Spleen (tissue), 13 donors: ENCODE measurements at places on chromosomes 2 and 18.

DNA sequence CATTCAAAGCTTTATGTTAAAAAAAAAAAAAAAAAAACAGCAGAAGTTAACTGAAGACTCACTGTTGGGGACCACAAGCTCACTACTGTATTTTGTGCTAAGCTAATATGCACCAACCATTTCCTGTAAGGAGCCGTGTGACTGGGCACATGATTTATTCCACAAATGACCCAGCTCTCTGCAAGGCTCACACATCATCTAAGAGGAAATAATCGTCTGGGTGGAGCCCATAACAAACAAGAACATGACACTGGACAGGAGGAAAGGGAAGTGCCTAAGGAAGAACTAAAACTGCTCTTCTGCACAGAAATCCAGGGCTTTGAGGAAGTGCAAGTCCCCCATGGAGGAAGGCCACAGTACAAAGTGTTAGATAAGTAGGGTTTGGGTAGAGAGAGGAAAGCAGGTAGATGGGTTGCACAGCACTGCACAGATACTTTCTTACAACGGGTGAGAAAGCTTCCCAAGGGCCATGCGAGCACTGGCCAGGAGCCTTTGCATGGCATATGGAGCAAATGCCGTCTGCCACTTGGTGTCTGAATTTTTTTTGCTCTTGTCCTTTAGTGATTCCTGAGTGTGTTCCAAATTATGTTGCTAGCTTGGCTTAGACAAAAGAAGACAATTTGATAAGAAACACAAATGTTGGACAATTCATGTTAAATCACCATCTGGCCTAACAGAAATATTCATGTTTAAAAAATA lies 24.4 kb downstream of the NFE2L2 start:
- H3K36me3 ChIP-seq = peaks cover 13% of the 10 kb centered on the region
- H3K27ac ChIP-seq = peak overlapping the region; percentile 88
- peaks cover 100% of the 10 kb centered on the region for H3K4me1 ChIP-seq
- H3K4me3 ChIP-seq = peak overlapping the region; percentile 56
- no peaks in the 10 kb centered on the region for H3K27me3 ChIP-seq

GRCh38 chr2:98350411-98350810 lies 4.2 kb downstream of the CNGA3 start:
- peaks cover 34% of the 10 kb centered on the region for H3K27me3 ChIP-seq
- no peak for DNase-seq
- peaks cover 8% of the 10 kb centered on the region for H3K4me1 ChIP-seq
- H3K27ac ChIP-seq = no peak overlapping the region

GRCh38 chr2:85589181-85589580 lies 5.0 kb downstream of the VAMP5 start:
- H3K36me3 ChIP-seq = no peaks in the 10 kb centered on the region
- H3K4me3 ChIP-seq = no peak overlapping the region
- H3K27ac ChIP-seq = no peak overlapping the region
- DNase-seq = no peak

GRCh38 chr18:48940854-48941611 lies 9.7 kb downstream of the SMAD7 start:
- no peaks in the 10 kb centered on the region for H3K27me3 ChIP-seq
- H3K36me3 ChIP-seq = no peaks in the 10 kb centered on the region
- peak overlapping the region; percentile 20 for H3K4me3 ChIP-seq
- H3K27ac ChIP-seq = peak overlapping the region; percentile 81

- no peaks in the 10 kb centered on the region for H3K36me3 ChIP-seq
- no peak for DNase-seq
- H3K4me3 ChIP-seq = no peak overlapping the region
- no peaks in the 10 kb centered on the region for H3K27me3 ChIP-seq
- H3K27ac ChIP-seq = peak overlapping the region; percentile 79
- peaks cover 29% of the 10 kb centered on the region for H3K4me1 ChIP-seq
Measured at GRCh38 chr2:102082571-102083392, 59.8 kb upstream of the IL1R1 start.

GRCh38 chr18:13039806-13040205 lies 48.6 kb downstream of the CEP192 start:
- no peaks in the 10 kb centered on the region for H3K27me3 ChIP-seq
- H3K36me3 ChIP-seq = peaks cover 82% of the 10 kb centered on the region
- no peak overlapping the region for H3K27ac ChIP-seq

- H3K36me3 ChIP-seq = no peaks in the 10 kb centered on the region
- DNase-seq = no peak
- no peak overlapping the region for H3K4me3 ChIP-seq
- no peaks in the 10 kb centered on the region for H3K27me3 ChIP-seq
- no peaks in the 10 kb centered on the region for H3K4me1 ChIP-seq
- H3K27ac ChIP-seq = no peak overlapping the region
Measured at GRCh38 chr2:112772322-112772721, 7.9 kb upstream of the CKAP2L start.

DNA sequence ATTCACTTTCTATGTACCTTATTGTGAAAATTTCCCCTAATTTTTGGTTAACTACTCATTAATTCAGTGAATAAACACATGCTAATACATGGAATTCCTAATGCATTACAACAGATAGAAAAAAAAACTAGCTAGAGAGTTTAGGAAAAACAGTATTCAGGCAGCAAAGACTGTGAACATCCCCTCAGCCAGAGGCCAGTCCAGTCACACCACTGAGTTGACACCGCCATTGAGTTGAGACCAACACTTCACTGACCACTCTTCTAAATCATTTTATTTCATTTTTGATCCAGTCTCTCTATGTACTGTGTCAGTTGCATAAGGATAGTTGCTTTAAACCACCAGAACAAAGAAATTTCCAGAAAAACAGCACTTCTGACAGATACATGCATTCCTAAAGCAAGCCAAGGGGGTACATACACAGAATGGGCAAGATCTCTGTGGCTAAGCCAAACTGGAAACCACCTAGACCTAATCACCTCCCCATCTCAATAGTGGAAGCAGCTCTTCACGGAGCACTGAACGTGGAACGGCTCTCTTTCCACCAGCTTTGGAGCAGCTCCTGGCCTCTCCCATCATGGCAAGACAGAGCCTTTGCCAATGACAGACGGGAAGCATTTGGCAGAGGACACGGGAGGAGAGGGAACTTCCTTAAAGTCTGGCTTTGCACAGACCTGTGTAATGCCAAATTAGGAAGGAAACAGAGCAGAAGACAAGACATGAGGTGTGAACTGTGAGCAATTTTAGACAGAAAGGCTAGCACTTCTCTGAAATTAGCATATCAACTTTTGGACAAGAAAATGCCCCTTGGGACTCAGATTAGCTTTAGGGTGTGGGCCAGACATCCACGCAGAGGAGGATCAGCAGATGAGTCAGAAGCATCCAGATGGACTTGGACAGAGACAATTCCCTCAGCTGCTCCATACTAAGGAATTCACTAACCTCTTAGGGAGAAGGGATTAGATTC lies 36.4 kb downstream of the CACNB4 start:
- H3K4me1 ChIP-seq = no peaks in the 10 kb centered on the region
- no peaks in the 10 kb centered on the region for H3K36me3 ChIP-seq
- no peak overlapping the region for H3K4me3 ChIP-seq

- H3K4me1 ChIP-seq = no peaks in the 10 kb centered on the region
- no peak overlapping the region for H3K27ac ChIP-seq
- no peak for DNase-seq
- H3K4me3 ChIP-seq = no peak overlapping the region
Measured at GRCh38 chr18:1252534-1252933, 347.9 kb downstream of the ADCYAP1 start.

DNA sequence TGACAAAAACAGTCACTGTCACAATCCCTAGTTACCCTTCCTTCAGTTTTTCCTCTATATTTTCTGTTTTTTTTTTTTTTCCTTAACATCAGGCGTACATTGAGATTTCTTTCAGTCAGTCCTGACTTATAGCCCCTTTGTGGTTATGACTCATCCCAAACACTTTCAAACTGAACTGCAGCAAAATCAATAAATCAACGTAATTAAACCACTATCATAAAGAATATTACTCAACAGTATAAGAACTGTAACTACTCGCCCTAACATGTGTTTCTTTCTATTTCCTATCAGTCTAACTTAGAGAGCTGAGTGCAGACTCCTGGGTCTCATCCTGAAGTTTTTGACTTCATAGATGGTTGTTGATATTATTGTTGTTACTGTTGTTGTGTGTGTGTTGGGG lies 523.5 kb downstream of the LRRTM4 start:
- H3K4me1 ChIP-seq = no peaks in the 10 kb centered on the region
- no peak overlapping the region for H3K4me3 ChIP-seq
- H3K27me3 ChIP-seq = no peaks in the 10 kb centered on the region
- DNase-seq = no peak
- no peak overlapping the region for H3K27ac ChIP-seq
- no peaks in the 10 kb centered on the region for H3K36me3 ChIP-seq

GRCh38 chr18:41265047-41265446 lies 690.0 kb upstream of the PIK3C3 start:
- H3K27ac ChIP-seq = no peak overlapping the region
- H3K4me1 ChIP-seq = no peaks in the 10 kb centered on the region
- no peaks in the 10 kb centered on the region for H3K27me3 ChIP-seq
- no peaks in the 10 kb centered on the region for H3K36me3 ChIP-seq
- H3K4me3 ChIP-seq = no peak overlapping the region

GRCh38 chr2:201406077-201406662 lies 45.1 kb downstream of the TRAK2 start:
- no peaks in the 10 kb centered on the region for H3K27me3 ChIP-seq
- H3K4me1 ChIP-seq = peaks cover 28% of the 10 kb centered on the region
- no peak overlapping the region for H3K27ac ChIP-seq
- DNase-seq = no peak
- H3K4me3 ChIP-seq = no peak overlapping the region

- H3K27me3 ChIP-seq = no peaks in the 10 kb centered on the region
- DNase-seq = no peak
- H3K36me3 ChIP-seq = peaks cover 85% of the 10 kb centered on the region
Measured at GRCh38 chr2:113716291-113716690, 40.2 kb downstream of the SLC35F5 start.

DNA sequence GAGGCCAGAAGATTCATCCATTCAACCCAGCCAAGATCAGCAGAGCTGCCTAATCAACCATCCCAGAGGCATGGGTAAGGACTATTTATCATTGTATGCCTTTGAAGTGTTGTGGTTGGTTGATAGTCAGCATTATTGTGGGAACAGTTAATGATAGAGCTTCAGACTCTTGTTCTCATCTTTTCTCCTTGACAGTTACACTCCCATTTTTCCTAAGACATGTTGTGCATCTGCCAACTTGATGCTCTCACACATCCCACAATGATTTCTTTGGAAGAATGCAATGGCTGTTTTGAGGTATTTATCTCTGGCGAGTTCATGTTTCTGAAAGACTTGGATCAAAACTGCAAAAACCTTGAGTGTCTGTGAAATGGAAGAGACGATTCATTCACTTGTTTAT lies 55.4 kb downstream of the FASTKD2 start:
- H3K36me3 ChIP-seq = no peaks in the 10 kb centered on the region
- no peaks in the 10 kb centered on the region for H3K4me1 ChIP-seq
- DNase-seq = no peak

- H3K4me3 ChIP-seq = no peak overlapping the region
- no peaks in the 10 kb centered on the region for H3K4me1 ChIP-seq
- no peaks in the 10 kb centered on the region for H3K36me3 ChIP-seq
- no peak overlapping the region for H3K27ac ChIP-seq
Measured at GRCh38 chr2:172836827-172837226, 101.2 kb downstream of the RAPGEF4 start.

- no peak overlapping the region for H3K4me3 ChIP-seq
- no peak overlapping the region for H3K27ac ChIP-seq
- H3K27me3 ChIP-seq = no peaks in the 10 kb centered on the region
- H3K4me1 ChIP-seq = peaks cover 14% of the 10 kb centered on the region
Measured at GRCh38 chr2:30707304-30707903, 99.8 kb downstream of the CAPN13 start.

DNA sequence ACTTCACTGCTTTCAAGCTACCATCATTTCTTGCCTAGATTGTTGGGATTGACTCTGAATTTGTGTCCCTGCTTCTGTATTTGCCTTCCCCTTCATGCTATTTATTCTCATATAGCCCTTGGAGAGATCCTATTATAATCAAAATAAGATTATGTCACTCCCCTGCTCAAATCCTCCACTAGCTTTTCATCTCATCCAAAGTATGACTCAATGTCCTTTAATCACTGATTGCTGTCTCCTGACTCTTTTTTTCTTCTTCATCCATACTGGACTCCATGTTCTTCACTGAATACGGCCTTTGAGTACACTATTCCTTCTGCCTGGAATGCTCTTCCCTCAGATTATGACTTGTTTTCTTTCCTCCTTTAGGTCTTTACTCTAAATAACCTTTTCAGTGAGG lies 5.0 kb downstream of the RBKS start:
- H3K36me3 ChIP-seq = no peaks in the 10 kb centered on the region
- no peaks in the 10 kb centered on the region for H3K27me3 ChIP-seq
- H3K4me3 ChIP-seq = no peak overlapping the region
- no peak for DNase-seq
- peaks cover 20% of the 10 kb centered on the region for H3K4me1 ChIP-seq

- peaks cover 2% of the 10 kb centered on the region for H3K4me1 ChIP-seq
- no peaks in the 10 kb centered on the region for H3K36me3 ChIP-seq
- DNase-seq = no peak
- no peak overlapping the region for H3K4me3 ChIP-seq
Measured at GRCh38 chr18:46152808-46153617, 48.8 kb downstream of the HAUS1 start.
